ENCODE measurements at places on chromosomes 5 and 9.
A peak's percentile ranks its signal among the peaks of the same experiment; 100 is the strongest.

DNA sequence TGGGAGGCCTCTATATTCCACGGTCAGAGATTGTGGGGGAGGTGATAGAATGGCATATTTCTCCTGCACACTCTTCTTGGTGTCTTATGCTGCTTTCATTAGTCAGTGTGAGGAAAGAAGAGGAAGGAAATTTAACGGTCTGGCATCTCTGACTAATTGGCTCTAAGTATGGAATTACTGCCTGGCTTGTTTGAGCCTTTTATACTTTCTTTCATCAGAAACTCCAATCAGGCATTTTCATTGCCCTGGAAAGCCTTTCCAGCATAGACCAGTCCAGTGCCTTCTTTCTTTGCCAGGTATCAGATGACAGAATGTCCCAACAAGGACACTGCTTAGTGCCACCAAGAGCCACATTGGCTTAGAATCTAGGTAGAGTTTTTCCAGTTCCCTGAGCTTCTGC lies 30.2 kb downstream of the CYSTM1 start:
- no peak for DNase-seq

GRCh38 chr5:115511632-115512031 lies 32.9 kb downstream of the FEM1C start:
- no peak for DNase-seq

DNA sequence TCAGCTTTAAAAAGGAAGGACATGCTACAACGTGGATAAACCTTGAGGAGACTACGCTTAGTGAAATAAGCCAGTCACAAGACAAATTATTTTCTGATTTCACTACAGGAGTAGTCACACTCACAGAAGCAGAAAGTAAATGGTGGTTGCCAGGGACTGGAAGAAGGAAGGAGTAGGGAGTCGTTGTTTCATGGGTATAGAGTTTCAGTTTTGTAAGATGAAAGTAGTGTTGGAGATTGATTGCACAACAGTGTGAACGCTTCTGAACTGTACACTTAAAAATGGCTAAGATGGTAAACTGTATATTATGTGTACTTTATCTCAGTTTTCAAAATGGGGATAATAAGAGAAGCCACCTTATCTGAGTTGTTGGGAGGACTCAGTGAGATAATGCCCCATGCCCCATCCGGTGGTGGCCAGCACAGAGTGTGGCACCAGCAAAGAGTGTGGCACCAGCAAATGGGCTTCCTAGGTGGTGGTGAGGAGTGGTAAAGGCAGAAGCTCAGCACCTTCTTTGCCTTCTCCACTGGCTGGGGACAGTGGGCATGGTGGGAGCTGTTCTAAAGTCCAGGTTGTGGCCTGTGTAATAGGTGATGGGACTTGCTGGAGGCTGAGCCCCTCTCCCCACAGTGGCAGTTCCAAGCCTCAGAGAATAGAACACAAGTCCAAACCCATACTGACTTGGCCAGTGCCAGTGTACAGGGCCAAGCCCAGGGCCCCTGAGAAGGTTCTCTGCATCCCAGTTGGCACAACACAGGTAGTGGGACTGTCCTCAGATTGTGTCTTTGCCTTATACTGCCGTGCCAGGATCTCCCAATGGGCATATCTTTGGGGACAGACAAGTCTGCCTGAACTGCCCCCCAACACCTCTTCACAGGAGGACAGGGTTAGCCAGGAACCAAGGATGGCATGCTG lies 4.4 kb downstream of the SLC22A4 start:
- DNase-seq, result no peak

GRCh38 chr5:33978306-33978705 lies 6.2 kb downstream of the SLC45A2 start:
- no peak for DNase-seq

GRCh38 chr9:80881940-80882339 lies 807.4 kb downstream of the TLE1 start:
- no peak for DNase-seq

DNA sequence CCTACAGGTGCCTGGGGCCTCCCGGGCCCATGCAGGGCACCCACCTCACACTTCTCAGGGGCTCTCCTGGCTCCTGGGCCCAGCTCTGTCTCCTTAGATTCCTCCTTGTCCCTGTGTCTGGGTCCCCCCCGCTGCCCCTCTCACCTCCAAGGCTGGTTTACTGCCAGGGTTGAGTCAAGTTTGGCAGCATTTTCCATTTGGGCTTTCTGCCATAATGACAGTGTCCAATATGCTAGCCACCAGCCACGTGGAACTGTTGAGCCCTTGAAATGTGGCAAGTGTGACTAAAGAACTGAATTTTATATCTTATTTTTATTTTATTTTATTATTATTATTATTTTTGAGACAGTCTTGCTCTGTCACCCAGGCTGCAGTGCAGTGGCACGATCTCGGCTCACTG lies 1.9 kb downstream of the TTC16 start:
- DNase-seq, result no peak

DNA sequence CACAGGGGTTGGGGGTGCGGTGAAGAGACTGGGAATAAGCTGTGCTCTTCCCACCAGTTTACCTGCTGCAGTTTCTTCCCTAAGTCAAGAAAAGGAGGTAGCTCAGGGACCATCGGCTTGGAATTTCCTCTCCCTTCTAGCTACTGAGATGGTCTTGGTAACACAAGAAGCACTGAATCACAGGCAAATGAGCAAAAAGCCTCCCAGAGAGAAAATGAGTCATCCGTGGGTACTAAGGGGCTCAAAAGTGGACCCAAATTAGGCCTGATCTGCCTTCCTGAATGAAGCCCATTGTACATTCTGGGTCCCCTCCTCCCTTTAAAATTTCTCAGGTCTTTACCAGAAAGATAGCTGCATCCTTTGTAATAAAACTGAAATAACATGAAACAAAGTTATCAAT lies 49.9 kb downstream of the PTPN3 start:
- DNase-seq, result no peak

- no peak for DNase-seq
Measured at GRCh38 chr5:155064580-155064979, 51.0 kb downstream of the KIF4B start.

DNA sequence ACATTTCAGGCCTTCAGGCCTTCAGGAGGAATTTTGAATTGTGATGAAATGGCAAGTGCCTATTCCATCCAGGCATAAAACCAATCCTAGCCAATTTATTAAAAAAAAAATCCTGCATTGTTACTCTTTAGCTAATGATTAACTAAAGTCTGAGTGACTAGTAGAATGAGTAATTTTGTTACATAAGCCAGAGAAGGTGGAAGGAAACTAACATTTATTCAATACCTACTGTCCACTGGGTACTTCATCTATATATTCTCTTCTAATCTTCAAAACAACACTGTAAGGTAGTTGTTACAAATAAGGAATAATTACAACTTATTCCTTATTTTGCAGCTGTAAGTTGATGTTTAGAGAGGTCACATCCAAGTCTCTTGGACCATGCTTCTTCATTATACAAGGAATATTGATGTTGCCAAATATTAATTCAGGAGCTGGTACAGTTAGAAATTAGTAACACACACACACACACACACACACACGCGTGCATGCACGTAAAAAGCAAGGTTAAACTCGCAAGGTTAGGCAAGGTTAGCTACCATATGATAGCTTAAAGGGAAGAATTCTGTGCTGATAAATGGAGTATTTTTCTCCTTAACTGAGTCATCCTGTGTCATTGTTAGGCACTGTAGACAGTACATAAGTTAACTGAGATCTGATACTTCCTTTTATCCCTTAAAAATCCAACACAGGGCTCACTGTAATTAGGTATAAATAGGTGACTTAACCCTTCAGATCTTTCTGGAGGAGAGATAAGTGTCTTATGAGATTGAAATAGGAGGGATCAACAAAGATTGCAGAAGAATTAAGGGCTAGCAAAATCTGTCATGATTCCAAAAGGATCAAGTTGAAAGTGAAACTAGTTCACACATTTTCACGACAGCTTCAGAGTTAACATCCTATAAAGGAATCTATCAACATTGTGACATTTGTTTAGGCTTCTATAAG lies 596.9 kb downstream of the PDE4D start:
- no peak for DNase-seq

DNA sequence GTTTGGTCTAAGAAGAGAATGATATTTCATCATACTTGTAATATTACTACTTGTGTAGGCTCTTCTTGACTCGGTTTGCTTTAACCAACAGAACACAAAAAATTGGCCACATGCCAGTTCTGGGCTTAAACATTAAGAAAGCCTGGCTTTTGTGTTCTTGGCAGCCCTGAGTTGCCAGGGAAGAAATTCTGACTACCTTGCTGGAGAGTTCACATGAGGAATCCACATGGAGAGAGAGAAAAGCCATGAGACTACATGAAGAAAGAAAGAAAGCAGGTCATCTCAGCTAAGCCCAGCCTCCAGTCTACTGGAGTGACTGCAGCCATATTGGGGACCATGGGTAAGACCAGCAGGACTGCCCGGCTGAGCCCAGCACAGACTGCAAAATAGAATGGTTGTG lies 524.8 kb downstream of the RAB3C start:
- DNase-seq, result peak; percentile 44

DNA sequence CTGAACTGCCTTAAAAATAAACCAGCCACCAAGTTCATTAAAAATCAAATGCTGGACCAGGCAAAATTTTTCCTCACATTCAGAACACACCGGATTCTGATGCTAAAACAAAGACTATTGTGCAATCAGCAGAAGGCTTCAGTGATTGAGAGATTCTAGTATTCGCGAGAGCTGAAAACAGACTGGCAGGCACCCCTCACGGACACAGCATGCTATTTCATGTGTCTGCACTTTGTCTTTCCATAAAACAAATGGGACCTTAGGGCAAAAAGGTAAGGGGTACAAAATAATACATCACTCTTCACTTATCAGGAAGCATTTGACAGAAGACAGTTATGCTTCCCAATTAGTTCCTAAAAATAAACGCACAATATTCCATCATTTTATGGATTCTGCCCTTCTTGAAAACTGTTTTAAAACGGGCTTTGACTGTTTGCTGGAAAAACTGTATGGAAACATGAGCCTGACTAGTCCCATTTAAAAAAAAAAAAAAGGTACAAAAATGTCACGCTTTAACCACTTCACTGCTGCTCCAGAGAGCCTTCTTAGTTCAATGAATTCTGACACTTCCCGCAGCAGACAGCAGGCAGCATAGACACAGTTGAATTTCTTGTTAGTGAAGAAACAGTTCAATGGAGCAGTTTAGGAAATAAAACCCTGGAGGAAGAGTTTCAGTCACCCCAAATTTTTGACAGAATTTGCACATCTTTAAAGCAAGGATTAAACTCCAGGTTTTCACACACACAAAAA lies 99.2 kb downstream of the MED27 start:
- no peak for DNase-seq

DNA sequence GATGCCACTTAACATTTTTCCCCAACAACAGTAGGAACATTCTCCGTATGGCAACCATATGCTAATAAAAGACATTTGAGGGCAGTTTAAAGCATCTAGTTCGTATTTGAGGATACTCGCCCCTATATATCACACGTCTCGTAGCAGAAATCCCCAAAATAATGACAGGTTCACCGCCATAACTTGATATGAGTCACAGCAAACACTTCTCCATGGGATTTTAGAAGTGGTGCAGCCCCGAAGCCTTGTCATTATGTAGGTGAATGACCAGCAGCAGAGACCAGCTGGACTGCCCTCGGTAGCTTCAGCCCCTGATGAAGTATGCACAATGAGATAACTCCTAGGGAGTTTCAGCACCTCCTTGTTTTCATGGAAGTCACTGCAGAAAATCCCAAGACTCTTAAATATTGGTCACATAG lies 2.0 kb downstream of the CTNND2 start:
- DNase-seq, result no peak

- no peak for DNase-seq
Measured at GRCh38 chr9:89448381-89448780, 49.5 kb downstream of the SEMA4D start.

GRCh38 chr5:6611334-6612256 lies 21.2 kb downstream of the NSUN2 start:
- no peak for DNase-seq

DNA sequence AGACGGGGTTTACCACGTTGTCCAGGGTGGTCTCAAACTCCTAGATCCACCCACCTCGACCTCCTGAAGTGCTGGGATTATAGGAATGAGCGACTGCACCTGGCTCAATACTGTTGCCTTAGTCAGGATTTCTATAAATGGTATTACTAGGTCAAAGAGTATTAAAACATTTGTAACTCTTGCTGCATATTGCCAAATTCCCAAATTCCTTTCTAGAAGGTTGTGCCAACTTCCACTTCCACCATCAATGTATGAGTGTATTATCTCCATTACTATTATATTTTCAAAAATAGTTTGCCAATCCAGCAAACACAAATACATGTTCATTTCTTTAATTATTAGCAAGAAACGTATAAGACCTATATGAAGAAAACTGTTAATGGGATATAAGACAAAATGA lies 10.6 kb downstream of the PTGR1 start:
- DNase-seq, result no peak

- peak; percentile 10 for DNase-seq
Measured at GRCh38 chr5:78221964-78222451, 72.5 kb downstream of the AP3B1 start.

- no peak for DNase-seq
Measured at GRCh38 chr5:121292664-121293063, 559.0 kb upstream of the FTMT start.

GRCh38 chr9:128201441-128202369 lies 1.5 kb upstream of the DNM1 start:
- peak; percentile 22 for DNase-seq

DNA sequence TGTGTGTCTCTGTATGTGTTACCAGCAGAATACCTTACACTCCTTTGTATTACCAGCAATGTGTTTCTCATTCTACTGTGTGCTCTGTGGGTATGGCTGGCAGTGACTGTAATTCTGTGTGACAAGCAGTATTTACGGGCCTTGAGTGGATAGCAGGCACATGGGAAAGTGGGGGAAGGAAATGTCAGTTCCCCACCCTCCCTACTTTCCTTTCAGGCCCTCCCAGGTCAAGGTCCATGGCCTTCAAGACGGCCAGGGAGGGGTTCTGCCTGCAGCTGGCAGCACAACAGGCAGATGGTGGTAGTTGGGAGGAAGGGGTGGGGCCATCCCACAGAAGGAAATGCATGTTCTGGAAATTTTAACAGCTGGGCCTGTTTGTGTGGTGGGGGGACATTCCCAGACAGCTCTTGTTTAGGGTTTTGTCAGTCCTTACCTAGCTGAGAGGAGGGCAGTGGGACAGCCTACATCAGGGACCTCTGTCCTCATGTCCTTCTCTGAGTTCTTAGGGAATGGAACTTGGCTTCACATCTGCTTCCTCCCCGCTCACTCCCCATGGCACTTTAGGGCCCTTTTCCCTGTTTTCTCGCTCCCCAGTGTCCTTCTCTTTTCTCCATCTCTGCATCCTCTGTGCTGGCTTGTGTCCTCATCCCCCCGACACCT lies 14.6 kb upstream of the TNIP1 start:
- DNase-seq, result no peak
